ENCODE measurements at places on chromosomes 6 and 20.

- DNase-seq: no peak
Measured at GRCh38 chr6:151499551-151499950, 5.7 kb downstream of the CCDC170 start.

GRCh38 chr20:49230561-49231133 lies 11.4 kb downstream of the DDX27 start:
- DNase-seq: no peak

DNA sequence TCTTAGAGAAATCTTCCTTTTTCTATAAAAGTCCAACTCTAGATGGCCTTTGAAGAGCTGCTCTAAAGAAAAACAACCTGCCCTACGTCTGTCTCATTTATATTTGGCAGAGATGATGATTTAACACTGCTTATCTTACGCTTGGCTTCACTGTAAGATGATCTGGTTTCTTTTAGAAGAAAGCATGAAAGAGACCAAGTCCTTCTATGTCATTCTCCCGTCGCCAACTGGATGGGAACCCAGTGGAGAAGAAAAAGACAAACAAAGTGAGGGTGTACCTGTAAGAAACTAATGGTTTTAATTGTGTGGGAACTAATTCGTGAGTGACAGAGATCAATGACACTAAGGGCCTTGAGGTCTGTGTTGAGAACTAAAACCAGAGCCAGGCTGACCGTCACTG lies 92.8 kb downstream of the MBOAT1 start:
- no peak for DNase-seq

DNA sequence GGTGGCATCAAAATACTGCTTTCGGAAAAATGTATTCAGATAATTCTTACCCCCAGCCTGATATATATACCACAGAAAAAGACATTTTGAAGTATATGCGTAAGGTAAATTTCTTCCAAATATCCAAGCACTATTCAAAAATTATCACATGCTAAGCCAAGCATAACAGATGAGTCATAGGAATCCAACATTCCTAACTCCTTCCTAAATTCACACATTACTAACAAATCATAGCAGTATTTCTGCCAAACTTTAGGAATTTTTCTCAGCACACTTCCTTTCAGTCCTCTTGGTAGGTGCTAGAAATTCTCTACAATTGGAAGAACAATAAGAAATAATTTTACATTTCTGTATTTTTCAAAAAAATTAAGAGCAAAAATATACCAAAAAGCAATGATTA lies 417.5 kb downstream of the EYS start:
- DNase-seq: no peak

DNA sequence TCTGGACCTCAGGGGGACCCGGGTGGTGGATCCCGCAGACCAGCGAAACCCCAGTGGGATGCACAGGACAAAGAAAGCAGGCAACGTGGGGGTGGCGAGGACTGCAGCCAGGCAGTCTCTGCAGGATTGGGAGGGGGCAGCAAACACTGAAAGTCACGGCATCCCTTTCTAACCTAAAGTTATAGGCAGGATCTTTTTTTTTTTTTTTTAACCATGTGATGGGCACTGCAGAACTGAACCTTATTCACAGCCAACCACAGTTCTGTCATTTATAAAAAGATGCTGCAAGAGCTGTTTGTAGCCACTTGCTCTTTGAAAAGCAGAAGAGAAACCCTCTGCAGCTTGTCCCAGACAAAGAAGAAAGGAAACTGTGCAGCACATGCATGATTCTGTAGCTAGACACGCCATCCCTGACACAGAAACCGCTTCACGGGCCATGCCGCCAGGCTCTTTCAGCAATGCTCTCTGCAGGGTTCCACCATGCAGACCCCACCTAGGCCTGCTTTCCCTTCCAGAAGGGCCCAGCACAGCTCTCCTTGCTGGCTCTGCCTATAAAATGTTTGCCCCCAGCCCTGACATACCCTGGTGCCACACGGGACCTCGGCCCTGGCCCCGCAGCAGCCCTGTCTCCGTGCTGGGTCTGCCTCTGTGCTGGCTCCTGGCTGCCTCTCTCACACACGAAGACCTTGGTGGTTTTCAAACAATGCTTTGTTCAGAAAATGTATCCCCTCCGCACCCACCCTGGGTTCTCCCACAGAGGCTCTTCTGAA lies 70.8 kb downstream of the PYGB start:
- DNase-seq: no peak

DNA sequence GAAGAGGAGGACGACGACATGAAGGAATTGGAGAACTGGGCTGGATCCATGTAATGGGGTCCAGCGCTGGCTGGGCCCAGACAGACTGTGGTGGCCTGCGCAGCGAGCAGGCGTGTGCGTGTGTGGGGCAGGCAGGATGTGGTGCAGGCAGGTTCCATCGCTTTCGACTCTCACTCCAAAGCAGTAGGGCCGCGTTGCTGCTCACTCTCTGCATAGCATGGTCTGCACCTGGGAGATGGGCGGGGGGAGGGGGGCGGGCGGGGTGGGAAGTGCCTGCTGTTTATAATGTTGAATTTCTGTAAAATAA lies 42.3 kb downstream of the CHMP4B start:
- DNase-seq: no peak

DNA sequence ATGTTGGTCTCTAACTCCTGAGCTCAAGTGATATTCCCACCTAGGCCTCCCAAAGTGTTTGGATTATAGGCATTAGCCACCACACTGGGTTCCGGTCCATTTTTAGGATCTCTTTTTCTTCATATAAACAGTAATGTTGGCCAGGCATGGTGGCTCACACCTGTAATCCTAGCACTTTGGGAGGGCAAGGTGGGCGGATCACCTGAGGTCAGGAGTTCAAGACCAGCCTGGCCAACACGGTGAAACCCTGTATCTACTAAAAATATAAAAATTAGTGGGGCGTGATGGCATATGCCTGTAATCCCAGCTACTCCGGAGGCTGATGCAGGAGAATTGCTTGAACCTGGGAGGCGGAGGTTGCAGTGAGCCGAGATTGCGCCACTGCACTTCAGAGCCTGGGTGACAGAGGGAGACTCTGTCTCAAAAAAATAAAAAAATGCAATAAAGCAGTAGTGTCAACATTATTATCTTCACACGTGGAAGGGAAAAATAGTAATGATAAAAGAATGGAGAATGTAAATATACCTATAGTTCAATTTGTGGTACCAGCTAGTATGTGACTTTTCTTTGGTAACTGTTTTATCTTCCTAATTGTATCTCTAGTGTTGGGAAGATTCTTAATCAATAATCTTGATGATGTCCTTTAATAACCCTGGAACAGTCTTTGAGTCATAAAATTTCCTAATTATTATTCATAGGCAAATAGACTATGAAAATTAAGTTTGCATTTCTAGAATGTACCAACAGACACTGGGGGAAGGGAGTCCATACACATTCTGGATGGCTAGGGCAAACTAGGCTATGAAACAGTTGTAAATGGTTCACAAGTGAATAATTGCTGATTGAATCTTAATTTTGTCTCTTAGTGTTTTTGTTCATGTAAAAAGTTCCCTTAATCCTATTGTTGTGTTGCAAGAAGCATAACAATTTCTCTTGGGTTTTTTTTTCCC lies 3.6 kb downstream of the PARD6B start:
- DNase-seq: no peak

- no peak for DNase-seq
Measured at GRCh38 chr6:4977468-4977867, 26.4 kb downstream of the RPP40 start.

DNA sequence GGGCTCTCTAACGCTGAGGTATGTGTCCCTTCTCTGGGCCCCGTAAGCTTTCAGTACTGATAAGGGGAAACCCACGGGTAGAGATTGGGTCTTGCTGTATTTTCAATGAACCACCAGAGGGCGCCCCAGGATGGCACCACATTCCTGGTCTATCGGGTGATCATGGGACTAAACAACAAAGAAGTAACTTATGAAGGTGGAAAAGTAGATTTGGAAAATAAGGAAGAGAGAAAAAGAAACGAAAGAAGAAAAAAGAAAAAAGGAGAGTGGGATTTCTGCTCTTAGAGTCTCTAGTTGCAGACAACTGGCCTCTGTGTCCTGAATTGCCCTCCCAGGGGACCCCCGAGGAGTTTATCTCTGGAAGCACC lies 93.8 kb downstream of the GMPR start:
- peak; percentile 21 for DNase-seq

DNA sequence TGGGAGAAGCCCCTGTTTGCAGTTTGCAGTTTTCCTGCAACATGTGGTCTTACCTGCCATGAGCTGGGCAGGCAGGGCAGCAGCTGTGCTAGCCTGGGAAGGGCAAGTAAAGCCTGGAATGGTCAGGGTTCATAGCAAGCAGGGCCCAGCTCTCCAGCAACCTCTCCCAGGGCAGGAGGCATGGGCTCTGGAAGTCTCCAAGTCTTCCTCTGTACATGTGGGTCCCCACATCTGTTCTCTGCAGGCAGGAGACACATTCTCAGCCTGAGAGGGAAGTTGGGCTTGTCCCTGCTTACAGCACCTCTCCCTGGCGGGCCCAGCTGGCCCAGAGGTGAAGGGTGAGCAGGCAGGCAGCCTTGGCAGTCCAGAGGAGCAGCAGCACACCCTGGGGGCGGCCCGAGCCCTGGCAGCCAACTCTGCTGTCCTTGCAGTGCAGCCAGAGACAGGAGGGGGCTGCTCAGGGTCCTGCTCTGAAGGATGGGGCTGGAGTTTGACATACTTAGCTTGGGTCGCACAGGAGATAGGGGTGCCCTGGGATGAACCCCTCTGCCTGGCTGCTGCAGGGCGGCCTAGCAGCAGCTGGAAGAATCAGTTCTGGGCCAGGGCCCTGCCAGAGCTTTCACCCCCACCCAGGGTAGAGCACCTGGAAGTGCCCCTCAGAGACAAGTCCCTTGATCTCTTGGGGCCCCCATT lies 176.0 kb downstream of the MRPL14 start:
- no peak for DNase-seq

DNA sequence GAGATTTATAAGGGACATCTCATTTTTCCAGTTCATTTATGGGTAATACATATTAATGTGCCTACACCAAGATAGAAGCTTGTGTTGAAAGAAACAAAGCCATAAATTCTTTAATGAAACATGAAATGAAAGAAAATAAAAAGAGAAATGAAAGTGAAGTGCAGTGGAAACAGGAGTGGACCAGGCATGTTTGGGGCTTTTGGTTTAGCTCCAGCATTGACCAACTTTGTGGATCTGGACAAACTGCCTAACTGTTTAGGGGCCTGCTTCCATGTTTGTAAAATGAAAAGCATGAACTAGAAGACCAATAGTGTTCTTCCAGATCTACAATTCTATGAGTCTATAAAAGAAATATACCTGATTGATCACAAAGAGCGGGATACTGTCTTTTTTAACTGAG lies 124.9 kb downstream of the GJA10 start:
- DNase-seq: no peak

DNA sequence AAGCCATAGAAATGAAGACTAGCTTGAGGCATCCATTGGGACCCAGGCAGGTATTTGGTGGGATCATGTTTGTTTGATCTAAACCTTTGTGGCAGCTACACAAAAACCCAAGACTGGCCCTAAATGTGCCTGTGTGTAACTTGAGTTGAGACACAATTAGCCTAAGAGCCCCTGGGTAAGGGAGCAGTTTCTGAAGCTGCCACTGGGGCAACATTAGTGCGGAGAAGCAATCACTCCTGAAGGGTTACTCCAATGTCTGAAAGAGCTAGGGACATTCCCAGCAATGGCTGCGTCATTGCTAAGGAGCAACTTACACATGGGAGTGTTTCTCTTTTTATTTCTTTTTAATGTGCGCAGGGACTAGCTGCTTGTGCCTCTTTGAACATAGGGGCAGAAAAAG lies 67.9 kb upstream of the EEF1E1 start:
- no peak for DNase-seq

- no peak for DNase-seq
Measured at GRCh38 chr6:71665931-71666330, 220.4 kb upstream of the RIMS1 start.

- DNase-seq: no peak
Measured at GRCh38 chr20:50034567-50035180, 51.9 kb downstream of the SNAI1 start.

GRCh38 chr6:108119769-108120141 lies 45.2 kb upstream of the OSTM1 start:
- DNase-seq: no peak

DNA sequence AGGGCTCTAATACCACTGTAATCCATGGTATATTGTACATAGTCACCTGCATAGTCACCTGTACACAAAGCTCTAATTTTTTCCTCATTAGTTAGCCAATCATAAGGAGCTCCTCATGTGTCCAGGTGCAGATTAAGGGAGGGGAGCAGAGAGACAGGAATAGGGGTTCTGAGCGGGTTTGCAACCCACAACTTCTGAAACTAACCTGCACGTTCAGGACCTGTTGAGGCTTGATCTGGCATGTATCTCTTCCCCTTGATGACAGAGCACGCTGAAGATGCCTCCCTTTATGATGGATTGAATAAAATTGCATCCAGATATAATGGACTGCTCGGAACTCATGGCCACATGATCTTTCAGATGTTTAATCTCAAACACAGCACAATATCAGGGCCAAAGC lies 179.4 kb upstream of the PRND start:
- no peak for DNase-seq

DNA sequence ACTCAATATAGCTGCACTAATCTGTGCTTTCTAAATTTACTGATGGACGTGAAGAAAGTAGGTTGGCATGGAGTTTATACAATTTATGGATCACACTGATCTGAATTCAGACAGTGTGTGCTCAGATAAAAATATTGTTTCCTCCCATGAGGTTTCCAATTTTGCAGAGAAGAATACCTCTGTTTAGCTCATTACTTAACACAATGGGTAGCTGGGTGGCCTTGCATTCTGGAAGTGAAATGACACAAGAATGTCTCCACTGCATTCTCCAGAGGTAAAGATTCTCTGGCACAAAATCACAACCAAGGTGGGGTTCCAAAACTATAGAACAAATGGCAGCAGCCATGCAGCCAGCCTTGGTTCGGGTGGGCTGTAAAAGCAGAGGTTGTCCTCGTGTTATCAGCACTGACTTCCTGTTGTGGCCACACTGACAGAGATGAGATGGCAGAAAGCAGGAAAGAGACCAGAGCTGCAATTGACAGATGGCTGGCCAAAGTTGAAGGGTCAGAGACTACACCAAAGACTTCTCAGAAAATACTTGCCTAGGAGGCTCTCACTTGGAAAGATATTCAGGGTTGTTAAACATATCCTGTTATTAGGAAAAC lies 50.2 kb downstream of the HDAC2 start:
- no peak for DNase-seq

All from cerebellar nuclear complex (tissue), 1 donor.